ENCODE measurements at places on chromosomes 4 and X.

- DNase-seq, result no peak
These were observed 165.9 kb upstream of the NDST4 start for GRCh38 chr4:115279330-115279729.

DNA sequence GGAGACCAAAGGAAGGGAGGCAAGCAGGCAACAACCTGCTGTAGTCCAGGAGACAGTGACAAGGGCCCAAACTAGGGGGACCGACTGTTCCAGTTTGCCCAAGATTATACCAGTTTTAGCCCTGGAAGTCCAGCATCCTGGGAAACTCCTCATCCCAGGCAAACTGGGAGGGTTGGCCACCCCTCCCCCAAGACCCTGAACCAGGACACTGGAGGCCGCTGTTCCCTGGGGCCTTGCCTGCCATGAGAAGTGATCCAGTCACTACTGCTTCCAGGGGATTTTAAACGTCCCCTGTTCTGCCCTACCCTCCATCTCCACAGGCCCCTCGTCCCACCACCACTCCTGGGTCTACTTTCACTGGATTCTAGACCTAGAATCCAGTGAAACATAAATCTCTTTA, 4.3 kb upstream of the DGAT2L6 start:
- no peak for DNase-seq

DNA sequence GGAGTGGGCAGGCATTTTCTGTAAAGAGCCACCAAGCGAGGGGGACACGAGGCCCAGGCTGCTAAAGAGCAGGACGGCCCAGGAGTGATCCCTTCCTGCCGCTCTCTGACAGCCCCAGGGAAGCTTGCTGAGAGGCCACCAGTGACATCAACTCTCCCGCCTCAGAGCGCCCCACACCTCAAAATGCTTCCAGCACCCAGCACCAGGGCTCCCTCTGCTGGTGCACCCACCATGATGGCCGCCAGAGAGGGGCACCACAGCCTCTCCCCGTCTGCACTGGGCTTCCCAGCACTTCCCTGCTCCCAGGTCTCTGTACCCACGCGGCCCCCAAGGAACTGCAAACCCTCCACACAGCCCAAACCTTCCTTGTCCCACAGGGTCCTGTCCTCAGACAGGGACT, 40.4 kb downstream of the GAK start:
- DNase-seq, result no peak

GRCh38 chrX:41350976-41351569, 17.1 kb downstream of the DDX3X start:
- no peak for DNase-seq

DNA sequence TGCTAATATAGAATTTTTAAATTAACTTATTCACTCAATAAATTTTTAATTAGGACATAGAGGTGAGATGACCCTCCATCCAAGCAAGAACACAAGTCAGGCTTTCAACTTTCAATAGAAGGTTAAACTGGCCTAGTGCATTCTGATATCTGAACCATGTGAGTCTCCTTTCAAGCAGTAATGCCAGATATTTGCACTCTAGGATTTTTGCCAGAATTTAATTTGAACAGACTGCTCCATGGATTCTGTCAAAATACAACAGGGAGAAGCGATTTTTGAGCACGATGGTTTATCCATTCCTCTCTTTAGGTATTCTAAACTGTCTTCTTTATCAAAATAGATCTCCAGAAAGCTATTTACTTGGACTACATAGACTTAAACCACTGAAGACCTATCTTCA, 72.0 kb upstream of the DCLK2 start:
- DNase-seq, result no peak

Data from activated gamma-delta T cell treated with anti-CD3 and anti-CD28 coated beads, Interleukin-2, amount 50 U/mL, for 16 hours (primary cell).